ENCODE measurements at places on chromosomes 3 and 15.
A peak's percentile ranks its signal among the peaks of the same experiment; 100 is the strongest.

- no peak for DNase-seq
Measured at GRCh38 chr15:80536716-80537115, 132.5 kb downstream of the ARNT2 start.

DNA sequence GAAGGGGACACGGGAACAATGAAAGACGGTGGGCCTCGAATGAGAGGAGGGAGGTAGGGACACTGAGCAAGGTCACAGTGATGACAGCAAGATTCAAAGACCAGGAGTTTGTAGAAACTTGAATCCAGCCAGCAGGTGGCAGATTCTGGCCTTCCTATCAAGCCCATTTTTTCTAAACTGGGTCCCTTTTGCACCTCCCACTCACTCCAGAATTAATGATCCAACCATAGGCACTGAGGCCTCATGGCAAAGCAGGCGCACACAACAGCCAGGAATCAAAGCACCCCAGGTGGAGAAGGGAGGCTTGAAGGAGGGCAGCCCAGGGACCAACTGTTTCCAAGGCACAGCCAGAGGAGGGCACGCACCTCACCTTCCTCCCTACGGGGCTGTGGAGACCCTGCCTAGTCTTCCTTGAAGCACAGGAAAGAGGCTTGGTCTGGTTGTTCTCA, 90.2 kb downstream of the ANP32A start:
- DNase-seq: peak; percentile 6

GRCh38 chr3:38039899-38040261, 872 bp downstream of the DLEC1 start:
- DNase-seq: peak; percentile 22

GRCh38 chr15:80317389-80318182, 65.6 kb upstream of the CTXND1 start:
- DNase-seq: no peak

GRCh38 chr3:13115991-13116390, 42.8 kb upstream of the IQSEC1 start:
- DNase-seq: no peak

DNA sequence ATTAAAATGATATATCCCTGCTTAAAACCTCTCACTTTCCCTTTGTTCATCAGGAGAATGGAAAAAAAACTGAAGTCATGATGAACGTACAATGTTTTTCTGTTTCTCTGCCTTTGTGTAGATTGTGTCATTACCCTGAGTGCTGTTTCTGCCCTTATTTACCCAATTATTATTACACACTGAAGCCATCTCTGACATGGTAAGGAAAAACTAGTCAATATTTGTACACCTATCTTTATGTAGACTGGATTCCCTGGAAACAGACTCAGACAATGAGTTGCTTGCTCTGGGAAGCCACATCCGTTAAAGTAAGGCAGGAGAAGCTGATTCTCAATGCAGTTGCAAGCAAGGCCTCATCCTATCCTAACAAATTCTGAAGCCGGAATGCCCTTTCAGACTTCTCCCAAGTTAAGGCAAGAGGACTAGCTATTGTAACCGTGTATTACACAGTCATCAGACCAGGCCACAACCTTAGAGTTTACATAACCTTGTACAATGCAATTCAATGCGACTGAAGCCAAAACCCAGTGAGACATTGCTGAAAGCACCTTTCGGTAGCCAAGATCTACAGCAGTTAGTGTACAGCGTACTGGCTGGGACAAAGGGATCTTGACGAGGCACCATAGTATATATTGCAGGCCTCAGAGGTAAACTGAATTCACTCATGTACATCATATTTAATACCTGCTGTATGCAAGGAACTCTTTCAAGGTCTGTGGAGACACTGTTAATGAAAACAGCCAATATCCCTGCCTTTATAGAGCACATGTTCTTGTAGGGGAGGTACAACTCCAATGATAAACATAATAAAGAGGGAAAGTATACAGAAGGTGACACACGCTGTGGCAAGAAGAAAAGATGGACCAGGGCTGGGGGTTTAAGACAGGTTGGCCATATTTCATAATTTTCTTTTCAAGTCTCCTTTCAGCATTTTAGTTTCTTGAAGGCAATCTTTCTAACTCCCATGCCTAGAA, 1040.8 kb upstream of the SEMA6D start:
- DNase-seq: no peak

DNA sequence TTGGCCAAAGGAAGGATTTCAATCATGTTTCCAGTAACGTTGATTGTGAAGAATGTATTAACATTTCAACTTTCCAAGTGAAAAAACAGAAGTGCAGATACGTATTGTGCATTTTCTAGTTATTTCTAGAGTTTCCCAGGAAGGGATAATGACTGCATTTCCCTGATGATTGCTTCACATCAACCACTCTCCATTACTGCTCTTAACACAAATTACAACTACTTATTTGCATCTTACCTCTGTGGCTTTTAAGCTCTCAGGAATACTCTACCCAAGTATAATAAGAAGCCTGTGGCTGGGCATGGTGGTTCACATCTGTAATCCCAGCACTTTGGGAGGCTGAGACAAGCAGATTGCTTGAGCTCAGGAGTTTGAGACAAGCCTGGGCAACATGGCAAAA, 582.5 kb downstream of the ZNF385D start:
- no peak for DNase-seq

DNA sequence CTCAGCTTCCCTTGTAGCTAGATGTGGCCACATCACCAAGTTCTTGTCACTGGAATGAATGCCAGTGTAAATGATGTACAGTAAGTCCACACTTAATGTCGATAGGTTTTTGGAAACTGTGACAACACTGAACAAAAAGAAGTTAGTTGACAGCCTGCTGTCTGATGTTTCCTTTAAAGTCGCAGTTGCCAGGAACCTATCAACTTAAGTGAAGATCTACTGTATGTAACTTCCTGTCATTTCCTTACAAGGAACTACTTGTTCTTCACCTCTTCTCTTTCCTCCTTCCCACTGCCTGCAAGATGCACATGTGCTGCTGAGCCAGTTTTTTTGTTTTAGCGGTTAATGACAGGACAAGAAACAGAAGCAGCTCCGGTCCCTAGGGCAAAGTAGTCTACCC, 44.6 kb downstream of the HDGFL3 start:
- DNase-seq: no peak

DNA sequence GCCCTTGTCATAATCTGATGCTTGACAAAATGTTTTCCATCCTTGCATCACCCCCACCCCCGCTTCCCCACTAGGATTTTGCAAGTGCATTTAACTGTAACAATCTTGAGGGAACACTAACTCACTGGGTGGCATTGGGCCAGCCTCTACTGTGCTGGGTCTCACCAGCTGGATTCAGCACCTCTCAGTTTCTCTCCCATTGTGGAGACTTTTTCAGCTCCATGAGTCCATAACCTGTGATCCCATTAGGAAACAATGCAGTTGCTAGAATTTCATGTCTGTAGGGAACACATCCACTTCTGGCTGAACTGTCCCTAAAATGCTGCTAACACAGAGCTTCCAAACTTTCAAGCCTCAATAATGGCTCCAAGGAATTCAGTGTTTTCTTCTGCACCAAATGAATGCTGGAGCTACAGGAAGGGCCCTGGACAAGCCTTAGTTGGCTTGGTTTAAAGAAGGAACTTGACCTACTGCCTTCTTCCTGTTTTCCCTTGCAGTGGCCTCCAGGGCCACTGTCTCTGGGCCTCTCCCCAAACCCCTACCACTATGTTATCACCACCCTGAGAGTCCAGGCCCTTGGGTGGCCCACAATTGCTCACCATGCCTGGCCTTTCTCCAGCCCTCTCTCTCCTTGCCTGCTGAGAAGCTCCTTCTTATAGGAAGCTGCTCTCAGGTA, 15.6 kb downstream of the CYP19A1 start:
- DNase-seq: no peak

DNA sequence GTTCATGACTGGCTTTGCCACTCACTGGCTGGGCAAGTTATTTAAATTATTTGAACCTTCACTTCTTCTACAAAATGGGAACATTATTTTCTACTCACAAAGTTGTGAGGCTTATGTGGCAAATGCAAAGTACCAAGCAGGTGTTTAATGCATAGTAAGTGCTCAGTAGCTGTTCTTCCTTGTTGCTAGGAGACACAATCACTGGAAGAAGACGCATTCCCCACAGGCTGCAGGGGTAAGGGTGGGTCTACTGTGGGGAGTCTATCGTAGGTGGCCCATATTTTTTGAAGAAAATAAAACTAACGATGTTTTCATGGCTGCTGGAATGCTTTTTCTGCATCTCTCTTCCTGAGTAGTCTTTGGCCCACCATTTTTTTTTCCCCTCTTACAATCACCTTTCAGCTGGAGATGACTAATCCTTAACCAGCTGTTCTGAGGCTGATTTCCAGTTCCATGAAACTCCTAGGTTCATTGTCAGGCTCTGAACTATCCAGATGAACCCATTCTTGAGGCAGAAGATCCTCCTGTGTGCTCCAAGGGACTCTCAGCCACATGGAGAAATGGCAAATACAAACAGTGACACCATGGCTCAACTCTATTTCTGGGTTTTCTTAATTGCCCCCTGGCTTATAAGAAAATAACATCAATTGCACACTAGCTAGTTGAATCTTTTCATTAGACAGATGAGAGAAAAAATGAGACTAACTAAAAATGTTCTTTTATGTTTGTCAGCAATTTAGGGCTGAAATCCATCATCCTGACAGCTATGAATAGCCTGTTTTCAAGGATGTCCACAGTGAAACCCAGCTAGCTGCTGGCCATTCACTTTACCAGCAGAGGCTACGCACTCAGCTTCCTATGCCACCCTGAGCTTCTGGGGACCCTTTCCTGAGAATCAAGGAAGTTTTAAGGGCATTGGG, 108.3 kb upstream of the ETV5 start:
- no peak for DNase-seq

DNA sequence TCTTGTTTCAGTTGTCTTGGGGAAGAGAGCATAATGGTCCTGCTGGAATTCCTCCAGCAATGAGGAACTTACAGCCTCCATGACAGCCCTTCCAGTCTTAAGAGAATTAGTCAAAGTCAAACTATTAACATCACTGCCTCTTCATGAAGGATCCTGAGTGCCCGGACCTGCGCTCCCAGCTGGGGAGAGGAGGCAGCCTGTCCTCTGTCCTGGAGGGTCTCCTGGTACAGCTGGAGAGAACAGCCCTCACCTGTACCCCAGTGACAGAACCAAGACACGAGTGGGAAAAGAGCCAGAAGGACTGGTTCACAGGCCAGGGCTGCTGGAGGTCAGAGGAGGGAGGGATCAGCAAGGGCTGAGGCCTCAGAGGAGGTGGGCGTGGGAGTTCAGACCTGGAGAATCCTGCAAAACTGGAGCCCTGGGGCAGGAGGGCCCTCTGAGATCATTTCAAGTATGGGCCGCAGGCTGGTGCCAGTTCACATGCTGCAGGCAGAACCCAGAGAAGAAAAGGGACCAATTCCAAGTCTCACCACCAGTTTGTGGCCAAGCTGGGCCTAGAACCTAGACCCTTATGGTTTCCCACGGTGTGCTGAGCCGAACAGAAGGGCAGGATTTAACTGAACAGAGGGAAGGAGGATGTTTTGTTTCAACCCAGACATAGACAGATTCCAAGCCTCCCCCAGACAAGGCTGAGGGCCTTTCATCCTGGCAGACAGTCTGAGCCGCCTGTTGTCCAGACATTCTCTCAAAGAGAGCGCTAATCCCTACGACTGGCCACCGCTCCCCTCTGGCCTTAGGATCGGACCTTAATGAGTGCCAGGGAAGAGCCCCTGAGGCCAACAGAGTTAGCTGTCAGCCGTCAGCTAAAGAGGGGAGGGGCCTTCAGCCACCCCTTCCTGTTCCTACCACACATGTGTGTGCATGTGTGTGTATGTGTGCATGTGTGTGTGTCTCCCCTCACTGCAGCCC, 18.2 kb downstream of the LOXL1 start:
- DNase-seq: no peak

- no peak for DNase-seq
Measured at GRCh38 chr3:142543307-142543706, 35.2 kb downstream of the ATR start.

- DNase-seq: no peak
Measured at GRCh38 chr3:126518779-126519177, 1.2 kb upstream of the UROC1 start.

- DNase-seq: no peak
Measured at GRCh38 chr3:167346171-167346570, 33.9 kb downstream of the ZBBX start.

- no peak for DNase-seq
Measured at GRCh38 chr3:48125013-48125705, 63.1 kb downstream of the CDC25A start.

GRCh38 chr3:23389089-23389488, 186.0 kb downstream of the UBE2E2 start:
- DNase-seq: no peak

GRCh38 chr3:194163697-194164096, 27.7 kb downstream of the HES1 start:
- no peak for DNase-seq

DNA sequence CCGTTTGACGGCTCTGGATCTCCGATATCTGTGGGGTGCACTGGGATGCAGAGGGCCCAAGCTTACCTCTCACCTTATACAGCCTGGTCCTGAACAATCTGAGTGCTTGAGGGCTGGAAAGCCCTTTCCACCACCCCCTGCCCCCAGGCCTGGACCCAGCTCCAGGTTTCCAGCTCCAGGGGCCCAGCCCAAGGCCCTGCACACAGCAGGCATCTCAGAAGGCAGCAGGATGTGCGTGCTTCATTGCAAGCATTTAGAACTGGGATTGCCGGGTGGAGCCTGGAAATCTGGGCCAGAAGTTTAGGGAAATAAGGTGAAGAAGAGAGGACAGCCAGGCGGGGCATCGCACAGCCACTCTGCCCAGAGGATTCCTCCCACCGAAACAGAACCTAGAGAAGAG, 25.6 kb downstream of the CCDC33 start:
- no peak for DNase-seq

DNA sequence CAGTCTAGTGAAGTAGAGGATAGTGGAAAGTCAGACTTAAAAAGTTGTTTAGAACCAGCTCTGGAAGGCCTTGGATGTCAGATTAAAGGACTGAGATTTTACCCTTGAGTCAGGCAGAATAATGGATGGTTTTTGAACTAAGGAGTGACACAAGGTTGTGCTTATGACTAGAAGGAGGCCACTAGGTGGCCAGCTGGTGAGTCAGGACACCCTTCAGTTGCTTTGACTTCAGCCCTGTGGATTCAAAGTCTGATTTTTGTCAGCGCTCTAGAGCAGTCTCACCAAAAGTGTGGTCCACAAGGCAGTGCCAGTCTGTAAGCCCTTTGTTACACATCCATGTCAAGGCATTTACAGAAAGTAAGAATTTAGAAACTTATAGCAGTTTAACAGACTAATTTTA, 3.8 kb upstream of the GABPB1 start:
- DNase-seq: no peak

DNA sequence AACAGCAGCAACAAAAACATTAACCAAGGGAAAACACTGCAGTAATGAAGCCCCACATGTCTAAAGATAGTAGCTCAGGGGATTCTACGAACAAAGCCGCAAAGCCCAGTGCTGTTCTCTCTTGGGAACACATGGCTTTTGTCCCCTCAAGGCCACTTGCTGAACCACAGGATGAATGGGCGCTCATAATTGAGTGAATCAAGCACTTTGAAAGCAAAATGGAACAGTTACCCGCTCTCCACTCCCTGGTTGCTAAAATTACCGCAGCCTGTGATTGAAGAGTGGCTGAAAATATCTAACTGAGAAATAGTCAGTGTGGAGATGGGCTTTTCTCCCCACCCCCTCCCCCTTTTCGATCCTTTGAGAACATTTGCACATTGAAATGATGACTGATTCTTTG, 39.6 kb downstream of the RASGRF1 start:
- no peak for DNase-seq

Data from stimulated activated CD4-positive, alpha-beta T cell treated with anti-CD3 and anti-CD28 coated beads, Interleukin-4, amount 100 ng/mL, for 1 hour (primary cell).